ENCODE measurements at places on chromosomes 3 and 15. TPM values are rescaled to one million over a fixed set of nuclear protein-coding genes. Genes with fewer than 3 reads are reported as not detected.
A peak's percentile ranks its signal among the peaks of the same experiment; 100 is the strongest.

Gene IL17RE
- total RNA-seq, result 6.3 TPM

Gene SCN11A
- total RNA-seq, result 1.9 TPM

Gene ARNT2
- 2.8 TPM for total RNA-seq

Gene CHRNA7
- total RNA-seq, result 1.6 TPM

Gene ATG7
- 47.6 TPM for total RNA-seq

Gene RLBP1
- total RNA-seq, result not detected

Gene CTXN2
- not detected for total RNA-seq

Gene ARHGAP11A
- total RNA-seq, result 13.2 TPM

Gene ARGFX
- not detected for total RNA-seq

Gene SYNPR
- 0.20 TPM for total RNA-seq

Gene BLM
- 6.3 TPM for total RNA-seq

Gene CACNA1D
- 5.6 TPM for total RNA-seq

Gene C3orf49
- not detected for total RNA-seq

DNA sequence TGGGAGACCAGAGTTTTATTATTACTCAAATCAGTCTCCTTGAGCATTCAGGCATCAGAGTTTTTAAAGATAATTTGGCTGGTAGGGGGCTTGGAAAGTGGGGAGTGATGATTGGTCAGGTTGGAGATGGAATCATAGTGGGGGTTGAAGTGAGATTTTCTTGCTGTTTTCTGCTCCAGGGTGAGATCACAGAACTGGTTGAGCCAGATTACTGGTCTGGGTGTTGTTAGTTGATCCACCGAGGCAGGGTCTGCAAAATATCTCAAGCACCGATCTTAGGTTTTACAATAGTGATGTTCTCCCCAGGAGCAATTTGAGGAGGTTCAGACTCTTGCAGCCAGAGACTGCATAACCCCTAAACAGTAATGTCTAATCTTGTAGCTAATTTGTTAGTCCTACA is 141.0 kb downstream of the OTOL1 start:
- DNase-seq, result no peak

DNA sequence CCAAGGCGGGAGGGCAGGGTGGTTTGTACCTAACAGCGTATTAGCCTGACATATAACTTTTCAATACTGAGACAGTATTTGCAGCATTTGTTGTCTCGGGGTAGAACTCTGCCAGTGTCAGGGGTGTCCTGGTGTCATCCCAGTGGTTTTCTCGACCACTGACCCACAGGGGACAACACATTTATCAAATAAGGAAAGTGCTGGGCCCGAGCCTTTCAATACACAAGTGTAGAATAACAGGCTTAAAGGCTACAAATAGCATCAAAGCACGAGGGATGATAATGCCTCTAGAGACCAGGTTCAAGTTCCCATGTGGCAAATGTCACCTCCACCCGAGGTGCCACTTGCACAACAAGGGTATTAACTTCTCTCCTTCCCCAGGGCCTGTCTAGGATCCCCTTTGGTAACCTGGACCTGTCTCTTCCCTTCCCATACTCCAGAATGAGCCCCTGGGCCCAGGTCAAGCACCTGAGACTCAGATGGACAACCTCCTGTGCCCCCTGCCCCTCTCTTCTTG is 9.5 kb upstream of the SLC6A6 start:
- no peak for DNase-seq

GRCh38 chr15:34653992-34654391 is 70.5 kb upstream of the GOLGA8B start:
- no peak for DNase-seq

GRCh38 chr15:77387365-77388105 is 32.4 kb downstream of the PEAK1 start:
- no peak for DNase-seq

DNA sequence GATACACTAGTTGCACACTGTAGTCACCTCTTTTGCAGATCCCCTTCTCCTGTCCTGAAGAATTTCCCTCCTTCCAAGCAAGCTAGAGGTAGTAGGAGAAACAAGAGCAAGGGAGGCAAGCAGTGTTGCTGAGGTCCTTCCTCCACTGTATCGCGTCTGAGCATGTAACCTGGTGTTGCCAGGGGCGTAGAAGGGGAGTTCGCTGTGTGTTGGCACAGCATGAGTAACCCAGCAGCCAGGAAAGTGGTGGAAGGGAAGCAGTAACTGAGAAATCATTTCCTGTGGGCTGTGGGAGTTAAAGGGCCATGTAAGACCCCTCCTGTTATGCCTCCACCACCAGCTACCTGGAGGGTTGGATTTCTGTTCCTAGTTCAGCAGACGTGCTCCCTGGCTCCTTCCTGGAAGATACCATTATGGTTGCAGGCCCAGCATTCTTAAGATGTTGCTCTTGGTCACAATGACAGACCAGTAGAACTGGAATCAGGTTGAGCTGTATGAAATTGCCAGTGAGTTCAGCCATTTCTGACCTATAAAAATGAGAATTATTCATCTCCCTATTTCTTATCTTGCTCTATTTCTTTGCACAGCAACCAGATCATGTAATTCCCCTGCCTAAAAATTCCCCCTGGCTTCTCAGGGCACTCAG is 215.3 kb upstream of the TOPAZ1 start:
- DNase-seq, result no peak

- DNase-seq, result no peak
Measured at GRCh38 chr15:45747426-45747825, 112.6 kb downstream of the SQOR start.

DNA sequence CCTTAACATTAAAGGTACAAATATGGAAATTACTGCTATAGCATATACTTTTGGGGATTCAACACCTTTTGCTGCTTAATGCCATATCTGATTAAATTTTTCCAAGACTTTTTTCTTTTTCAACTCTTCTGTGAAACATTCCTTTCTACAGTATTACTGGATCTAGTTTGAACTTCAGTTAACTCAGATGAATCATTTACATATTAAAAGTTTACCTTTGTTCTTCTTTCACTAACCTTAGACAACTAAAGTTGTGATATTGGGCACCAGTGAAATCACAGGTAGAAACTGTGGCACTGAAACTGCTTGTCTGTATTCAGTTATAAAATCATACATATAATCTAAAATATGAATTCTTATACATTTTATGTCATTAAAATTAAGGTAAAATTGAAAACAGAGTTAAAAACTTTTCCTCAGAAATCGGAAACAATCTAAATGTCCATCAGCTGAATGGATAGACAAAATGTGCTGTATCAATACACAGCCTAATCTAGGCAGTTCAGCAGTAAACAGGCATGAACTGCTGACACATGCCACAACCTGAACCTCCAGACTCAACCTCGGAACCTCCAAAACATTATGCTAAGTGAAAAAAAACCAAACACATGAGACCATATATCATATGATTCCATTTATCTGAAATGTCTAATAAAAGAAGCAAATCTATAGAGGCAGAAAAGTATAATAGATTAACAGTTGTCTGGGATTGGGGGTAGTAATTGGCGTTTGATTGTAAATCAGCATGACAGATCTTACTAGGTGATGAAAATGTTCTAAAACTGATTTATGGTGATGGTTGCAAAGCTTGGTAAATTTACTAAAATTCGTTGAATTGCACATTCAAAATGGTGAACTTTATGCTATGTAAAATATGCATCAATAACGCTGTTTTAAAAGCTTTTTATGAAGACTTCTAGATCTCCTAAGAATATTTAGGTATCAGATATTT is 50.0 kb downstream of the PPARG start:
- no peak for DNase-seq

- DNase-seq, result no peak
Measured at GRCh38 chr3:155912579-155913190, 42.2 kb downstream of the GMPS start.

- peak; percentile 96 for DNase-seq
Measured at GRCh38 chr3:107956991-107957900, 133.6 kb downstream of the CD47 start.

GRCh38 chr3:193782747-193783146 is 189.7 kb downstream of the OPA1 start:
- DNase-seq, result no peak

- DNase-seq, result no peak
Measured at GRCh38 chr3:9966841-9967240, 14.6 kb upstream of the PRRT3 start.

DNA sequence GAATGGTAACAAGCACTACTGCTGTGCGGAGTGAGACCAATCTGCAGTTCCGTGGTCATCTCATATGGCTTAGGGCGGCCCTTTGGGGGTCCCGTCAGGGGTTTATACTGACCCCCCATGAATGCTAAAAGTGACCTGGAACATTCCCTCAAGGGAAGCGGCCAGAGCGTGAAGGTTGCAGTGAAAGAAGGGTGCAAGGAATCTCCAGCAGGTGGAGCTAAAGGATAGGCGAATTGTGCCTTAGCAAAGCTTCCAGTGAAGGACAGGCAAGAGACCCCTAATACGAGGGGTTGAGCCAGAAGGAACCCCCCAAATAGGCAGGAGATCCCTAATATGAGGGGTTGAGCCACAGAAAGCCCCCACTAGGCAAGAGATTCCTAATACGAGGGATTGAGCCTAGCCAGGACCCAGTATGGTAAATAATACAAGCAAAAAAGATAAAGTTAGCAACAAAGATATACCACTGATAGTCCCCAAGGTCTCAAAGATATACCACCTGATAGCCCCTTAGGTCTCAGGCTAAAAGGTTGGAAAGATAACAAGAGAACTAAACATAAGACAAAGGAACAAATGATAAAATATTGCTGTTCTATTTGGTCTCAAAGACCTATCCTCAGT is 32.8 kb downstream of the ZNF589 start:
- DNase-seq, result peak; percentile 21

GRCh38 chr15:69916169-69916785 is 181.4 kb downstream of the TLE3 start:
- no peak for DNase-seq

DNA sequence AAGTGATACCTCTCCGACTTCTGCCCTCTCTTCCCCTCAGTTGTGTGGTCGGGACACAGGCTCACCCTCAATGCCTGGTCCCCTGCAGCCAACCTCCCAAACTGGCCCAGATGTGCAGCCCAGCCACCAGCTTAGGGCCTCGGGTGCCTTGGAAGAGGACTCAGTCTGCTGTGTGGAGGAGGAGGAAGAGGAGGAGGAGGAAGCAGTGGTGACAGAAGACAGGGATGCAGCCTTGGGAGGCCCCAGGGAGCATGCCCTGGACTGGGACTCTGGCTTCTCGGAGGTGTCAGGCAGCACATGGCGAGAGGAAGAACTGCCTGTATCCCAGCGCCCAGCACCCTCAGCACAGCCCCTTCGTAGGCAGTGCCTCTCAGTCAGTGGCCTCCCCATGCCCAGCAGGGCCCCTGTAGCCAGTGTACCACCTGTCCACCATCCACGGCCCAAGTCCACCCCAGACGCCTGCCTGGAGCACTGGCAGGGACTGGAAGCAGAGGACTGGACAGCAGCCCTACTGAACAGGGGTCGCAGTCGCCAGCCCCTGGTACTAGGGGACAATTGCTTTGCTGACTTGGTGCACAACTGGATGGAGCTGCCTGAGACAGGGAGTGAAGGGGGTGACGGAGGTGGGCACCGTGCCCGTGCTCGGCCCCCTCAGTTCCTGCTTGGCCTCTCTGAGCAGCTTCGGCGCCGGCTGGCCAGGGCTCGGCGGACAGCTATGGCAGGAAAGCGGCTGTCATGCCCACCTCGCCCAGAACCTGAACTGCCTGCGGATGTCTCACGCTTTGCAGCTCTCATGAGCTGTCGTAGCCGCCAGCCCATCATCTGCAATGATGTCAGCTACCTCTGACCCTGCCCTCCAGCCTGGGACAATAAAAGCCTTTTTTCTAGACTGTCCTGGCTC is 1.3 kb downstream of the INKA1 start:
- DNase-seq, result no peak

DNA sequence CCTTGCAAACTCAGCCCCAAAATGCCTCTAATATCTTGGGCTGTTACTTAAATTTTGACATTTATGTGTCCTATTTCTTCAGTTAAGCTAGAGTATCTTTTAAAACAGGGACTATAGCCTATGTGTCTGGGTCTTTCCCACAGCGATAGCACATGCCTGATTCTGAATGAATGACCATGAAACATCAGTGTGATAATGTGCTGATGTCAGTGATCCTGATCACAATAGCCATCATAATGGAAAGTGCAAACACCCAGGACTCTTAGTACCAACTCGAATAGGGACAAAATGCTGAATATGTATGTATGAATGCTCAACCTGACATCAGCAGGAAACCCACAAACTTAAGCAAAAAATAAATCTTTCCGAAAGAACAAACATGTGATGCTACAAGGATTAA is 537.4 kb downstream of the IGSF11 start:
- no peak for DNase-seq

- peak; percentile 2 for DNase-seq
Measured at GRCh38 chr3:81643721-81644120, 117.7 kb downstream of the GBE1 start.

- no peak for DNase-seq
Measured at GRCh38 chr15:68640791-68641331, 62.1 kb downstream of the CORO2B start.

GRCh38 chr3:46953234-46954010 is 23.1 kb downstream of the CCDC12 start:
- no peak for DNase-seq

GRCh38 chr3:159861369-159861987 is 127.2 kb upstream of the IL12A start:
- no peak for DNase-seq

- no peak for DNase-seq
Measured at GRCh38 chr3:178238179-178238578, 298.1 kb upstream of the KCNMB2 start.

GRCh38 chr3:40876009-40876408 is 323.3 kb upstream of the CTNNB1 start:
- no peak for DNase-seq

All from skin of body (tissue), 3 donors.